Activated naive CD8-positive, alpha-beta T cell treated with anti-CD3 and anti-CD28 coated beads, Interleukin-2, amount 10 ng/mL, durations not matched to agents 7 days and 5 days (primary cell): ENCODE measurements at places on chromosomes 5 and 9. TPM values are rescaled to one million over a fixed set of nuclear protein-coding genes. Genes with fewer than 3 reads are reported as not detected.

- no peaks in the 10 kb centered on the region for H3K27me3 ChIP-seq
- H3K4me3 ChIP-seq: no peak overlapping the region
- peaks cover 4% of the 10 kb centered on the region for H3K4me1 ChIP-seq
- H3K27ac ChIP-seq: no peak overlapping the region
These were observed 62.3 kb downstream of the RIGI start for GRCh38 chr9:32463500-32464293.

DNA sequence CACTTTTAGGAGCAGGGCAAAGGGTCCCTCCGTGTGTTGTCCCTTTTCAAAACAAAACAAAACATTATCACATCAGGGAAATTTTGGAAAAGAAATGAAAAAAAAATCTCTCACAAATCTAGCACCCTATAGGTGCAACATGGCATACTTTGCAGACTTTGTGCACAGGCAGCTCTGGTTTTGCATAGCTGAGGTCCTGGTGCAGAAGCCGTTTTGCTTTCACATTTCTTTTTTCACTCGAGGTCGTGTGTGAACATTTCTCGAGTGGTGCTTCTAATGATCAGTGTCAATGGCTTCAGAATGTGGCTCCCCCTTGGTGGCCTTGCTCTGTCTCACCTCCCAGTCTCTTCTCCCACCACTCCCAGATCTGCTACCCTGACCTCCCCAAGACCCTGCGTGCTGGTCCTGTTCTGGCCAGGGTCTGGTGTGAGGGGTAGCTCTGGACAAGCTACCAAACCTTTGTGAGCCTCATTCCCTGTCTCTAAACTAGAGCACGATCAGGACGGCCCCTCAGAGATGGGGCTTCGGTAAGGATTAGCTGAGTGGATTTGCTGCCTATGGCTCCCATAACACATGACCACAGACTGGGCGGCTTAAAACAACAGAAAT is 258.0 kb downstream of the NSG2 start:
- no peaks in the 10 kb centered on the region for H3K4me1 ChIP-seq
- peaks cover 9% of the 10 kb centered on the region for H3K27me3 ChIP-seq
- H3K27ac ChIP-seq: no peak overlapping the region
- no peaks in the 10 kb centered on the region for H3K36me3 ChIP-seq

The PAPPA gene
- total RNA-seq: not detected

GRCh38 chr9:33135470-33135958 is 31.6 kb downstream of the B4GALT1 start:
- H3K27ac ChIP-seq: peak overlapping the region; percentile 35
- no peak for DNase-seq
- H3K4me3 ChIP-seq: no peak overlapping the region

DNA sequence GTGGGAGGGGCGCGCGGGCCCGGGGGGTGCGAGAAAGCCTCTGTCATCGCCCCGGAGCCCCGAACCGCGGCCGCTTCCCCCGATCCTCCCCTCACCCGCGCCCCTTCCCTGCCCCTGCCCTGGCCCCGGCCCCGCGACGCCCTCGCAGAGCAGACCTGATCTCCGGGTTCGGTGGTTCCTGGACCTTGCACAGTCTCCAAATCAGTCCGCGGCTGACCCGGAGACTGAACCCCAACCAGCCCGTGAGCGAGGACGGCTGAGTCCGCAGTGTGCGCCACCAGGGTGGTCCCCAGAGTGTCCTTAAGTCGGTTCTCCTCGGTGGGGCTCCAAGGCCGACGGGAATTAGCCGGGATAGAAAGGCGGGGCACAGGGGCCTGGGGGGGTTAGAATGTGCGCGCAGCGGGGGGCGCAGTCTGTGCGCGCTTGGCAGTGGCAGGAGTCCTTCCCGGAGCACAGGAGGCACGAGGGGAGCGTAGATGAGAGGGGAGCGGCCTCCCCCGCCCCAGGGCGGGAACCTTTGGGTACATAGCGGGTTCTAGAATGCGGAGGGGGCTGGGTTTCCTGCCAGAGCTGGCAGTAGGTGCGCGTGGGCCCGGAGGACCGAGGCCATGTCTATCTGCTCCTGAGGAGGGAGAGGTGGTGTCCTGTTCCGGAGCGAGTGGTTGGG is 779 bp downstream of the PKN3 start:
- H3K27ac ChIP-seq: peak overlapping the region; percentile 48
- H3K27me3 ChIP-seq: no peaks in the 10 kb centered on the region
- peaks cover 10% of the 10 kb centered on the region for H3K4me1 ChIP-seq

The IFNB1 gene
- 0.37 TPM for total RNA-seq

The KIF27 gene
- 3.6 TPM for total RNA-seq

DNA sequence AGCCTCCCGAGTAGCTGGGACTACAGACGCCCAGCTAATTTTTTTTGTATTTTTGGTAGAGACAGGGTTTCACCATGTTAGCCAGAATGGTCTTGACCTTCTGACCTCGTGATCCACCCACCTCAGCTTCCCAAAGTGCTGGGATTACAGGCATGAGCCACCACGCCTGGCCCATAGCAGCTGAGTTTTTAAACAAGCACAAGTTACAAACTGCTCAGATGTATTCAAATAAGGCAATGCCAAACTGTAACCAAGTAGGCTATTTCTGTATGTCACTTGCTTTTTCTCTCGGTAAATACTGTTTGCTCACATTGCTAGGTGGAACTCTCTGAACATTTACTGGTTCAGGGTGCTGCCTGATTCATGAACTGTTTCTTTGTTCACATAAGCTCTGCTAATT is 799.3 kb upstream of the NUDT12 start:
- no peak overlapping the region for H3K27ac ChIP-seq
- no peaks in the 10 kb centered on the region for H3K27me3 ChIP-seq
- no peak for DNase-seq
- H3K36me3 ChIP-seq: no peaks in the 10 kb centered on the region
- H3K4me3 ChIP-seq: no peak overlapping the region

The DOCK8 gene
- total RNA-seq: 318 TPM

GRCh38 chr5:111548992-111549649 is 36.8 kb upstream of the STARD4 start:
- no peak for DNase-seq
- no peak overlapping the region for H3K27ac ChIP-seq
- no peaks in the 10 kb centered on the region for H3K36me3 ChIP-seq
- no peak overlapping the region for H3K4me3 ChIP-seq

The MARCOL gene
- total RNA-seq: not detected

GRCh38 chr9:123697686-123698085 is 232.2 kb downstream of the DENND1A start:
- H3K27me3 ChIP-seq: no peaks in the 10 kb centered on the region
- H3K4me1 ChIP-seq: peaks cover 3% of the 10 kb centered on the region
- no peak overlapping the region for H3K4me3 ChIP-seq

- no peak overlapping the region for H3K27ac ChIP-seq
- no peaks in the 10 kb centered on the region for H3K27me3 ChIP-seq
- H3K4me1 ChIP-seq: no peaks in the 10 kb centered on the region
- no peak for DNase-seq
- no peaks in the 10 kb centered on the region for H3K36me3 ChIP-seq
These were observed 272.1 kb upstream of the IZUMO3 start for GRCh38 chr9:24817756-24818155.

DNA sequence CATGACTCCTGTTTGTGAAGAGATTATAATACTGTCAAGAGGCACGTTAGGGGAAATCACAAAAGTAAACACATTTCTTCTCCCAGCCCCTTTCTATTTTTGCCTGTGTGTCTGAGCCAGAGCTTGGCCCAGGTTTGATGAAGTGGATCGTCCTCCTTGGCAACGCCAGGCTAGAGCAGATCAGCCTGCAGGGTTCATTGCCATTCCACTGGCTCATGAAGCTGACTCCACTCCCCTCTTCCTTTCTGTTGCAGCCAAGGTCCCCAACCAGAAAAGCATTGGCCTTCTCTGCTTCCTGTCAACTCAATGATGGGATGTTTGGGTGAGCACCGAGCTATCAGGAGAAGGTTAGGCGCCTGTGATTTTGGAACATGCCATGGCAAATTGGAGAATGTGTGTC is 3.3 kb downstream of the ADRB2 start:
- H3K4me3 ChIP-seq: no peak overlapping the region
- H3K27ac ChIP-seq: no peak overlapping the region
- no peaks in the 10 kb centered on the region for H3K36me3 ChIP-seq
- H3K4me1 ChIP-seq: peaks cover 38% of the 10 kb centered on the region

- H3K27me3 ChIP-seq: peaks cover 31% of the 10 kb centered on the region
- no peaks in the 10 kb centered on the region for H3K36me3 ChIP-seq
- no peak for DNase-seq
- no peak overlapping the region for H3K4me3 ChIP-seq
- no peak overlapping the region for H3K27ac ChIP-seq
These were observed 83.3 kb downstream of the ZNF608 start for GRCh38 chr5:124663101-124663506.

The PCDHA7 gene
- total RNA-seq: not detected
